ENCODE measurements at places on chromosomes 5 and 9. TPM values are rescaled to one million over a fixed set of nuclear protein-coding genes. Genes with fewer than 3 reads are reported as not detected.

CHSY3 gene
- total RNA-seq: 19.7 TPM

PKN3 gene
- 8.0 TPM for total RNA-seq

DNA sequence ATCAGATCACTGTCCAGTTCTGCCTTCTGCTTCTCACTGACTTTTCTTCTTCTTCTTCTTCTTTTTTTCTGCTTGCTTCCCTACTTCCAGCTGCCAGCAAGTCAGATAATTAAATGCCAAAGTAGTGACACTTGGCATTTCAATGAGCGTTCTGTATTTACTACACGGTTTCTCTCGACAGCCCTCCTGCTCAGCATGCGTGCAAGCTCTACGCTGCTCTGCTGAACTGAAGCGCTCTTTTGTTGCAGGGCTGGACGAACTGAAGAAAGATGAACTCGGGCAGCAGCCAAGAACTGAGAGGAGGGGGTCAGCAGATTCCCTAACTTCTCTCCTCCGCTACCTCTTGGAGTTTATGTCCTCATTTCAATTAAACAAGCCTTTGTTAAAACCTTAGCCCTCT lies 319.1 kb downstream of the GLIS3 start:
- DNase-seq: no peak
- H3K27ac ChIP-seq: peak overlapping the region; percentile 52

MSANTD3 gene
- 64.5 TPM for total RNA-seq

DNA sequence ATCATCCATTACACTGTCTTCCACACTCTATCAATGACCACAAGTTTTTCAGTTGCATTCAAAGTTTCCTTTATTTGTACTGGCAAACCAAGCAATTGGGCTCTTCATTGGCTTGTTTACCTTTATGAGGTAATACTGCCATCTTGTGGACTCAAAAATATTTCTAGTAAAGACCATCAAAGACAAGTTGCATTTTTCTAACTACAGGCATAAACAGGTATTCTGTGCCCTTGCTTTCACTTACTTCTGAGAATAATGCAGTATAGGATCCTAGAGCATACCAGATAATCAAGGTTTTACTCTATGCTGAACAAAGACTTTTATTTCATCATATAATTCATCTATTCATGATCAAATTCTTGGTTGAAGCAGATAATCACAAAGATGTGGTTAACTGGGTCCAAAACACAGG lies 173.7 kb upstream of the POU5F2 start:
- H3K4me3 ChIP-seq: no peak overlapping the region
- DNase-seq: no peak
- H3K4me1 ChIP-seq: no peaks in the 10 kb centered on the region
- H3K27ac ChIP-seq: no peak overlapping the region
- H3K27me3 ChIP-seq: no peaks in the 10 kb centered on the region

BTNL8 gene
- total RNA-seq: not detected

FOXD4L4 gene
- total RNA-seq: not detected

DNA sequence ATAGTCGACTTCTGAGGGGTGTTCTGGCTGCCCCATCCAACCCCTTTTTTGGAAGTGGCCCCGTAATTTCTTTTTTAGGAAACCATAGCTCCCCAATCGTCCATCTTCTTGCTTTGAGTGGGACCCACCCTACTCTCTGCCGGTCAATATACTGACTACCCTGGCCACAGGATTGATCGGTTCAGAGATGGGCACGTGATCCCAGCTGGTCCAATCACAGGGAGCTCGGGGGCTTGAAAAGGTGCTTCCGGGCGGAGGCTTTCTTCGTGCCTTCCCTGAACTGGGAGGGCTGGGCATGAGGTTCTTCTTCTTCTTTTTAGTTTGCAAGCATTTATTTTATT lies 78.7 kb upstream of the SH3PXD2B start:
- H3K4me1 ChIP-seq: peaks cover 5% of the 10 kb centered on the region
- peak; percentile 48 for DNase-seq
- no peak overlapping the region for H3K27ac ChIP-seq
- H3K27me3 ChIP-seq: peaks cover 38% of the 10 kb centered on the region
- no peak overlapping the region for H3K4me3 ChIP-seq

DNA sequence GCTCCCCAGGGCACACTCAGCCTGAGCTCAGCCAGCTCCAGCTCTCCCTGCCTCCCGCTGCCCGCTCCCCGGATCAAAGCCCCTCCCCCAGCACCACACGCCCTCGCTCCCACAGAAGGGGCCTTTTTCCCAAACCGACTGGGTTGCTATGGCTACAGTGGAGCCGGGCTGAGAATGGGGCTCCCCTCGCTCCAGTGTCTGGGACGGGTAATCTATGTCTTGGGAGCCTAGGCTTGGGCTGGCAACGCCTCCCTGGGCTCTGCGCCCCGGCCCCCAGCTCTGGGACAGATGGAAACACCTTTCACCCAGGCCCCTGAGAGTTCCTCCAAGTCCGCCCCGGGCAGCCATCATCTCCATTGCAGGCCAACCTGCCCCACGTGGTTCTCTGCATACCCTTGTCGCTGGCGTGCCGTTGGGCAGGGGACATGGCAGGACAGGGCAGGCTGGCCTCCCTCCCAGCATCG lies 29.6 kb downstream of the NOTCH1 start:
- H3K27me3 ChIP-seq: no peaks in the 10 kb centered on the region
- no peak overlapping the region for H3K4me3 ChIP-seq
- peaks cover 3% of the 10 kb centered on the region for H3K4me1 ChIP-seq

FSTL4 gene
- total RNA-seq: not detected

- no peak overlapping the region for H3K4me3 ChIP-seq
- H3K27me3 ChIP-seq: no peaks in the 10 kb centered on the region
- no peak overlapping the region for H3K27ac ChIP-seq
- H3K36me3 ChIP-seq: no peaks in the 10 kb centered on the region
Measured at GRCh38 chr9:134342746-134343115, 16.5 kb downstream of the RXRA start.

SPAG8 gene
- 2.4 TPM for total RNA-seq

Measured in osteocyte (in vitro differentiated cells).